Ammon's horn (tissue), 1 donor: ENCODE measurements at places on chromosomes 7 and 10.

DNA sequence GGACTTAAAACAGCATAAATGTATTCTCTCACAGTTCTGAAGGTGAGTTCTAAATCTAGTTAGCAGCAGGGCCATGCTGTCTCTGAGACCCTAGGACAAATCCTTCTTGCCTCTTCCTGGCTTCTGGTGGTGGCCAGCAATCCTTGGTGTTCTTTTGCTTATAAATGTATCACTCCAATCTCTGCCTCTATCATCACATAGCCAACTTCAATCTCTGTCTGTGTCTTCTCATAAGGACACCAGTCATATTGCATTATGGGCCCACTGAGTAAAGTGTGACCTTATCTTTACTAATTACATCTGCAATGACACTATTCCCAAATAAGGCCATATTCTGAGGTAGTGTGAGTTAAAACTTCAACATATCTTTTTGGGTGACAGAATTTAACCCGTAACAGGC is 778.9 kb downstream of the KCNMA1 start:
- no peak for DNase-seq

DNA sequence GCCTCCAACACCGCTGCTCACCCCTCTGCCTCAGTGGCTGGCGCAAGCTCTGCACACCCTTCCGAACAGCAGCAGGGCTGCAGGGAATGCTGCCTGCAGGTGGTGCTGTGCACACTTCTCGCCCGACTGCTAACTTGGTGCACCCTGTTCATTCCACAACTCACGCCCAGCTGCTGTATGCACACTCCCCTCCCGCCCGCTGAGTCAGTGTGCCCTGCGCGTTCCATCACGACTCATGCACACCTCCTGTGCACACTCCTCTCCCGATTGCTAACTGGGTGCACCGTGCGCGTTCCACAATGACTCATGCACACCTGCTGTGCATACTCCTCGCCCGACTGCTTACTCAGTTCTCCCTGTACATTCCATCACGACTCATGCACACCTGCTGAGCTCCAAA is 21.5 kb downstream of the ADARB2 start:
- DNase-seq = peak; percentile 28

DNA sequence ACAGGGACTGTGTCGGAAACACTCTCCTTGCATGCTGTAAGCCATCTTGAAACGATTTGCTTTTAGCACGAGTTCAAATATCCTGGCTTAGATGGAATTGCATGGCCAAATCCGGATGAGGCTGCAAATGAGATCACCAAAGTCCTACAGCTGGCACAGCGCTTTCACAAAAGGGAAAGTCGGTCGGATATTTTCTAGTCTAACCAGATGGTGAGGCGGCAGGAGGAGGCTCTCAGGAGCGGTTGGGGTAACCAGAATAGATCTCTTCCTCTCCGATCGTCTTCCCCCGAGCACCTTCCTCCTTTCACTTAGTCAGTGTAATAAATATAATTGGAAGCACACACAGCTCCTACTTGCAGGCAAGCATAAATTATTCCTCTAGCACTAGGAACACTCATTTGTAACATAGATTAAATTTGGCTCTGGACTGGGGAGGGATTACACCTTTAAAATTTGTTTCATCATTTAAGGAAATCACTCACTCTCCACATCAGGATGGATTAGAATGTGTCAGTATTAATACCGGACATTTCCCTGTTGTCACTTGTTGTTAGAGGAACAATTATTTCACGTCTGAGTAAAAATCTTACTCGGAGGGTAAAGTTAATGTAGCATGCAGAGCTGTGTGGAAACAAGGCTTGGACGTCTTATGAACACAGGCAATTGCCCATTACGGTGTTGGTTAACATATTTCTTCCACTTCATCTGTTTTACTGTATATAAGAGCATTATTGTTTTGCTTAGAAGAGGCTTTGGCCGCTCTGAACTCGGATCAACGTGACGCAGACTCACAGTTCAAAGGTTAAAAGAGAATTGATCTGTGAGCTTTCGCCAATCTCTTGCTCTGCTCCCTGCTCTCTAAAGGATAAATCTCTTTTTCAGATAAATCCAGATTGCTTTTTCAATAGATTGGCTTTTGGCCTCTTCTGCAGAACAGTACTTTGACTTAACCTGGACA is 857.9 kb downstream of the TYW1 start:
- DNase-seq = peak; percentile 11

DNA sequence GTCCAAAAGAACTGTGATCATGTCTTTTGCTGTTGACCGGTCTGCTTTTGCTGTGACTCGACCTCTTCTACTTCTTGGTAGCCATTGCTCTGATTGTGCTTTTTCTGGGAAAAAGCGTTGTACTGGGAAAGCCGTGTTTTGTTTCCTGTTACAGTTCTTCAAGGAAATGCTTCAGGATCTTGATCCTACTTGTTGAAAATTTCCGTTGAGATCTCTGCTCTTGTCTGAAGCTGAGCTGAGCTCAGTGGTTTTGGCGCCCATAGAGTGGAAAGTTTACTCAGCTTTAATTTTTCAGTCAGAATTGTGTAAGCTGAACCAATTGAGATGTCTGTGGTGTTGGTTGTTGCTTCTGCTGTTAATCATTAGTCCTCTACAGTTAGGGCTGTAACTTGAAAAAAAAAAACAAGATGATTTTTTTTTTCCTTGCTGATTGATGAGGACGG is 302.2 kb downstream of the CCDC3 start:
- DNase-seq = no peak

- DNase-seq = no peak
Observed at GRCh38 chr10:28788252-28788651, 110.9 kb downstream of the BAMBI start.

- DNase-seq = no peak
Observed at GRCh38 chr7:95537468-95537867, 51.7 kb downstream of the ASB4 start.

GRCh38 chr10:130434446-130435385 is 298.5 kb downstream of the GLRX3 start:
- no peak for DNase-seq

DNA sequence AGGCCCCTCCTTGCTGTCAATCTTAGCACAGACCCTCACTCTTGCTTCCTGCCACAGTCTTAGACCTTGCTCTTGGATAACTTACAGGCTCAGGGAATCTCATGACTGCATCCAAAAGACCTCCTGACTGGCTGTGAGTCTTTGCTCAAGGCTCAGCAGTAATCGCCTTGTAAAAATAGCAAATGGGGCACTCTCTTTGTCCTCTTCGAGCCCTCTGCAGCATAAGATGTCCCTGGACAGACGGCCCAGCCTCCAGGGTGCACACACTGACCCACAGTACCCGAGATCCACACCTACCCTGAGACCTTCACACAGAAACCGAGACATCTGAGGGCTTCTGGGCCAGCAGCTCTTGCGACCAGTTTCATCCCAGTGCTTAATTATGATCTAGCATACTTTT is 65.9 kb upstream of the DDC start:
- DNase-seq = no peak

DNA sequence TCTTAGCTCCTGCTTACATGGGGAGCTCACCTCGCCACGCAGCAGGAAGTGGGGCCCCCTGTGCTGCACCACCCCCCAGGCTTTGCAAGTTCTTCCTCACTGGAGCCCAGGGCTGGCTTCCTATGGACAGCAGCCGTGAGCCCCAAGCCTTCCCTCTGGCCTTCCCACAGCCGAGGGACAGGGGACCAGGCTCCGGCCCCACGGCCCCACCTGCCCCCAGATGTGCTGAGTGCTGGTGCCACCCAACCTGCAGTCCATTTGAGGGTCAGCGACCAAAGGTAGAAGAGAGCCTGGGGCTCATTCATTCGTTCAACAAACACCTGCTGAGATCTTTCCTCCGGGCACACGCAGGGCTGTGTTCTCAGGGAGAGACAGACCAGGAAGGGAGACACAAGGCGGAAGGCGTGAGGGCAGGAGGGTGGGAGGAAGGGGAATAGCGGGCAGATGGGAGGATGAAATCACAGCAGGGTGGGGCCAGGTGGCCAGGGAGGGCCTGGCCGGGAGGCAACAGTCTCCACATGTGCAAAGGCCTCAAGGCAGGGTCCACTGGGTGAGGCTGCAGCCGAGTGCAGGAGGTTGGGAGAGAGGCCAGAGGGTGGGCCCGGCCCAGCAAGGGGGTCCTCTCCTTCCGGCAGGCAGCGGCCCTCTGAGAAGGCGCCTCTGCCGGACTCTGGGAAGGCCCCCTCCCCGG is 100.1 kb downstream of the FOXL3 start:
- no peak for DNase-seq

DNA sequence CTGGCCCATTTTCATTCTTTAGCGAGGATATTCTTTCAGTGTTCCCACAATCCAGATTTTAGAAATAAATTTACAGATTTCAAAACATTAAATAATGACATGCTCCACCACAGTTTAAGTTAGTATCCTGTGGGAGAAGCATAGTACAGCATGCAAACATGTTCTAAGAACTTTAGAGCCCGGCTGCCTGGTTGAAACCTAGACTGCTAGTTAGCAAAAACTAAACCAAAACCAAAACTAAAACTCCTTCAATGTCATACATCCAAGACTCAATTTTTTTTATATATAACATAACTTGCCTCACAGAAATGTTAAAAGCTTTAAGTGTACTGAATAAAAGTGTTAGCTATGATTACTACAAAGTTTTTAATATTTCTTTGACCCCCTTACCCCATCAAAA is 17.0 kb downstream of the TRA2A start:
- DNase-seq = no peak

DNA sequence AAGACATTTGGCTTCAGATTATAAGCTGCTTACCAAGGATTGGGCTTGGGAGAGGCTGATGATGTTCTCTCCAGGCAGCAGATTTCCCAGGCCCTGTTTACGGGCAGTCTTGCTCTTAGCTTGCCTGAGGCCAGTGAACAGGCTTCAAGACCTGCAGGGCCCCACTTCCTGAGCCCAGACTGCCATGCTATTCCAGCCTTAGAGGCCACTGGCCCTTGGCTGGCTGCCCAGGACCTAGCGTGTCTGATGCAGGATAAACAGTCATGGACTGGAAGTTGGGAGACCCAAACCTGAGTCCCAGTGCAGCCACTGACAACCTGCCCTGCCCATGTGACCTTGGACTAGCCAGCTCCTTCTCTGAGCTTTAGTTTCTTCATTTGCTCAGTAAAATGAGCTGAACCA is 2.9 kb downstream of the PRXL2A start:
- peak; percentile 21 for DNase-seq

- DNase-seq = no peak
Observed at GRCh38 chr10:70344144-70344543, 38.3 kb downstream of the LRRC20 start.

GRCh38 chr7:159154243-159154642 is 9.6 kb upstream of the VIPR2 start:
- no peak for DNase-seq

GRCh38 chr10:18238870-18239485 is 98.8 kb downstream of the CACNB2 start:
- peak; percentile 54 for DNase-seq

- no peak for DNase-seq
Observed at GRCh38 chr7:11373546-11374142, 400.0 kb downstream of the PHF14 start.

DNA sequence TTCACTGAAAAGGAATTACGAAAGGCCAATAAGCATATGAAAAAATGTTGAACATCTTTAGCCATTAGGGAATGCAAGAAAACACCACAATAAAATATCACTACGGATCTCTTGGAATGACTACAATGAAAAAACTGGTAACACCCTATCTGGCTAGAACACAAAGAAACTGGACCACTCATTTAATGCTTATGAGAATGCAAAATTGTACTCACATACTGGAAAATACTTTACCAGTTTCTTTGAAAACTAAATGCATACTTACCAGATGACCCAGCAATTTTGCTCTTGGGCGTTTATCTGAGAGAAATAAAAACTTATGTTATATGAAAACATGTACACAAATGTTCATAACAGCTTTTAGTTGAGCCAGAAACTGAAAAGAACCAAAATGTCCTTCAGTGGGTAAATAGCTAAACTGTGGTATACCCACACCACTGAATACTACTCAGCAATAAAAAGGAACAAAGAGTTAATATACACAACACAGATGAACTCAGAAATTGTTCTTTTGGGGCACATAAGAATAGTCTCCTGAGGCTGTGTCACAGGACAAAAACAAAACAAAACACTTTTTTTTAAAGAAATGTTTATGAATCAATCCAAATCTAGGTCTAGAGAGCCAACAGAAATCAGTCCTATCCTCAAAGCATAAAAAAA is 23.5 kb downstream of the CNOT4 start:
- no peak for DNase-seq
